ENCODE measurements at places on chromosomes 7 and 10.

GRCh38 chr10:14369906-14370305, 39.2 kb upstream of the FRMD4A start:
- no peak for DNase-seq

- peak; percentile 53 for DNase-seq
Measured at GRCh38 chr10:52621635-52622079, 150.9 kb downstream of the MBL2 start.

GRCh38 chr10:530717-531116, 158.8 kb downstream of the DIP2C start:
- no peak for DNase-seq

DNA sequence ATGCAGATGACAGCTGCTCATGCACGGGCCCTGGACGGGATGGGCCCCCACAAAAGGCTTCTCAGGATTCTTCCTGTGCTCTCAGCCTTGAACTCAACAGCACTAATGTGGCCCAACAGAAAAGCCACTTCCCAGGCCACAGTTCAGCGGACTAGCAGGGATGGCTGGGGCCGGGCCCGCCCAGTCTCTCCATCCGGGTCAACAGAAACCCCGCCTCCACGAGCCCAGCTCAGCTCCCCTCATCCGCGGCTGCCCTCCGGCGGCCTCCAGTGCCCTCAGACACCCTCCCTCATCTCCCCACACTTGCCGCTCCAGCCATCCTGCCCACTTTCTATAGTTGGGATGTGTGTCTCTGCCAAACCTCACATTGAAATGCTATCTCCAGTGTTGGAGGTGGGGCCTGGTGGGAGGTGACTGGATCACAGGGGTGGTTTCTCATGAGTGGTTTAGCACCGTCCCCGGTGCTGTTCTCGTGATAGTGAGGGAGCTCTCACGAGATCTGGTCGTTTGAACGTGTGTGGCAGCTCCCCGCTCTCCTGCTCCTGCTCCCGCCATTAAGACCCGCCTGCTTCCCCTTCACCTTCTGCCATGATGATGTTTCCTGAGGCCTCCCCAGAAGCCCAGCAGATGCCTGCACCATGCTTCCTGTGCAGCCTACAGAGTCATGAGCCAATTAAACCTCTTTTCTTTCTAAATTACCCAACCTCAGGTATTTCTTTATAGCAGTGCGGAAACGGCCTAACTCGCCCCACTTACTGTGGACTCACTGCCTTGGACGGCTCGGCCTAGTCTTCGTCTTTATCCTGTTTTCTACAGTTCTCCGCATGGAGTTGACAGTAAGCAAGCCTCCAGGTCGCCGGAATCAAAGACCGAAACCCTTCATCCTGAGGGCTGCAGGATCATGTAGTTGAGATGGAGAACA, 169.9 kb upstream of the RNF32 start:
- DNase-seq: no peak

GRCh38 chr7:29649028-29649716, 85.5 kb downstream of the PRR15 start:
- no peak for DNase-seq

- no peak for DNase-seq
Measured at GRCh38 chr7:25168145-25168544, 43.1 kb upstream of the CYCS start.

- peak; percentile 31 for DNase-seq
Measured at GRCh38 chr7:107201795-107202450, 33.1 kb downstream of the HBP1 start.

- peak; percentile 71 for DNase-seq
Measured at GRCh38 chr10:100333661-100334440, 3.8 kb upstream of the PKD2L1 start.

DNA sequence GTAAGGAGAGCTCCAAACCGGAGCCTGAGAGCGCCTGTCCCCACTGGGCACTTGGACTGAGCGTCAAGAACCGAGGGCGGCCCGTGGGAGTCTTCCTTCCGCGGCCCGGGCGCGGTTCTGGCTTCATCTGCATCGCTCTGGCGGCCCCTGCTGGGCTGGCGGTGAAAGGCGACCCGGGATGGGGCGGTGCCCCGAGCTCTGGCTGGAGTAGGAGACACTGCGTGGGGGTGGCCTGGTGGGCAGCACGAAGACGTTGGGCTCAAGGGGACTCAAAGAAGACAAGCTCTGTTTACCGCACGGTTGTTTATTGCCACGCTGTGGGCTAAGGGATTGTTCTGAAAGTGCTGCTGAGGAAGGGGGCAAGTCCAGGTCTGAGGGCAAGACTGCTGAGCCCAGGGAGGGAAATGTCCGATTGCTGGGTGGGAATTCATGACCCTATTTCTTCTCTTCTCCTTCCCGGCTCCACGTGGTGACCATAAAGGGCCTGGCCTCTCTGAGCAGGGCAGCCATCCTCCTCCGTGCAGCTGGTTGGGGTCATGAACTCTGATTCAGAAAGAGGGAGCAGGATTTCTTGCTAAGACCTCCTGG, 29.8 kb downstream of the PLAU start:
- DNase-seq: peak; percentile 68

GRCh38 chr7:157813741-157814661, 477.2 kb downstream of the DNAJB6 start:
- no peak for DNase-seq

DNA sequence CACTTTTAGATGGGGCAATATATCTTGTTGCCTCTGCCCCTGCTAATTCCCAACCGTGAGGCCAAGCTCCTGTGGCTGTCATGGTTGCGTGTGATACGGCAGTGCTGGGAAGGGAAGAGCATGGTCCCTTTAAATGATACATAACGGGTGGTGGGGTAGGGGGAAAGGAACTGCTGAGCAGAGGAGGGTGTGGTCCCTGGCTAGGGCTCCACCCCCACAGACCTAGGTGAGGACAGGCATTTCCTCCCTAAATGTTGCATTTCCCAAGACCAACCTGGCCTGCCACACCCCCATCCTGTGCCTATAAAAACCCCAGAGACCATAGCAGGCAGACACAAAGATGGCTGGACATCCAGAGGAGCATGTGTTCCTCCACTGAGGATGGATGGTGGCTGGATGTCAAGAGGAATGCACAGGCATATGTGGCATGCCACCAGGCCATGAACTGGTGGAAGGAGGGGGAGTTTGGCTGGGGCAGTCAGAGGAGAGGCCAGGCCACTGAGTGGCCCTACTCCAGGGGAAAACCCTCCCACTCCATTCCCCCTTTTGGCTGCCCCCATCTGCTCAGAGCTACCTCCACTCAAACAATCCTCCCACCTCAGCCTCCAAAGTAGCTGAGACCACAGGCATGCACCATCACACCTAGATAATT, 104.0 kb downstream of the PLXDC2 start:
- DNase-seq: no peak

- no peak for DNase-seq
Measured at GRCh38 chr10:132648072-132648850, 110.7 kb downstream of the INPP5A start.

DNA sequence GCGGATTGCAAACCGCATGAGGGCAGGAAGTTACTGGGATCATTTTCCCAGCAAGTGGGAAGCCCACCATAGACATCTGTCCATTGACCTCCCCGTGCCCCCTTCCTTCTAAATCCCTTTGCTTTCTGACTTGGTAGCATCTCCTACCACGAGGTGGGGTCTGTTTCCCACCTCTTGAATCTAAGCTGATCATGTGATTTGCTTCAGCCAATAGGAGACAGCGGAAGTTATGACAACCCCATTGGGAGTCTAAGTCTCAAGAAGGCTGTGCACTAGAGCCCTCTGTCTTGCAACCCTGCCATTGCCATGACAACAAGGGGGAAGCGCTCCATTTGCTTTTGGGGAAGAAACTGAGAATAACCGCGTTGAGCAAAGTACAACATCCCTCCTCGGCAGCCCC, 39.2 kb upstream of the CARD11 start:
- no peak for DNase-seq

GRCh38 chr10:110840225-110840922, 31.4 kb upstream of the PDCD4 start:
- DNase-seq: no peak

DNA sequence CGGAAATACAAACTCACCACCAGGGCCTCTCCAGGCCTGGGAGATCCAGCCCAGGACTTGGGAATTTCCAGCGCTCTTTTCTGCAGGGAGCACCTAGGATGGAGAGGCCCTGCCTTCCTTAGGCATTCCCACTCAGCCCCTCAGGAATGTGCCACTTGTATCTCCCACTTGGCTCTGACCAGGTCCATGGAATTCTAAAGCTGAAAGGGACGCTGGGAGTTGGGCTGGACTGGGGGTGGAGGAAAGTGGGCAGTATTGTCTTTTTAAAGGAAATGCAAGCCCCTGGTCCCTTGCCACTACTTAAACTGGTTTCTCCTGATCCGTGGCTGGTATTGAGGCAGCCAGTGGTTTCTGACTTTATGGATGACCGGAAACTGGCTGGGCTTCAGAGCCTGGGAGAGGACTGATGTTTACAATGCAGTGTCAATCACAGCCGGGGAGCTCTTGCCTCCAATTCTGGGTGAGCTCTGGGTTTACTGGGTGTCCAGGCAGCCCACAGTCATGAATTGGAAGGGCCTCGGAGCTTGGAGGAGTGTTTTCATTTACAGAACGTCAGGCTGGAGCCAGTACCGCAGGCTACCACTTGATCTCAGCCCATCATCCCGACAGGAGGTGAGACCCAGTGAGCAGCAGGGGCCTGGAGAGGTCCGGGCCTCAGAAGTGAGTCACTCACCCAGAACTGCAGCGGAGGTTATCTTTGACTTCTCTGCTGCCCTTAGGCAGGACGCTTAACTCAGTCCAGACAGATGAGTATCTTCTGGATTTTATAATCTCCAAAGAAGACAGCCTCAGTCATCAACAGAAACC, 27.3 kb downstream of the AGAP3 start:
- DNase-seq: peak; percentile 57

GRCh38 chr7:70744492-70744891, 387.5 kb upstream of the GALNT17 start:
- DNase-seq: no peak

DNA sequence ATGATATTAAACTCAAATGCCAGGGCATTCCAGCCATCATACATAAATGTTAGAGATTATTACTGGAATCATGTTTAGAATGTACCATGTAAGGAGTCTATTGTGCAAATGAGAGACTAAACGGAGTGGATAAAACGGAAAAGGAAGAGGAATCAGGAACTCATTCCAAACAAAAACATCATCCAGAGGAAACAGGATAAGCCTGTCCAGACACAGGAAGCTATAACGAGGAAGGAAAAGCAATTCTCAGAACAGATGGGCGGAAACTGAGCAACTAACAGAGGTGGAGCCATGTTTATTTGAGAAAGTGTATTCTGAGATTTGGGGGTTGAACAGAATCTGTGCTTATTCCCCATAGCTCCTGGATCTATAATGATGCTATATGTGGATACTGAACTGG, 52.3 kb upstream of the TRIM24 start:
- no peak for DNase-seq

DNA sequence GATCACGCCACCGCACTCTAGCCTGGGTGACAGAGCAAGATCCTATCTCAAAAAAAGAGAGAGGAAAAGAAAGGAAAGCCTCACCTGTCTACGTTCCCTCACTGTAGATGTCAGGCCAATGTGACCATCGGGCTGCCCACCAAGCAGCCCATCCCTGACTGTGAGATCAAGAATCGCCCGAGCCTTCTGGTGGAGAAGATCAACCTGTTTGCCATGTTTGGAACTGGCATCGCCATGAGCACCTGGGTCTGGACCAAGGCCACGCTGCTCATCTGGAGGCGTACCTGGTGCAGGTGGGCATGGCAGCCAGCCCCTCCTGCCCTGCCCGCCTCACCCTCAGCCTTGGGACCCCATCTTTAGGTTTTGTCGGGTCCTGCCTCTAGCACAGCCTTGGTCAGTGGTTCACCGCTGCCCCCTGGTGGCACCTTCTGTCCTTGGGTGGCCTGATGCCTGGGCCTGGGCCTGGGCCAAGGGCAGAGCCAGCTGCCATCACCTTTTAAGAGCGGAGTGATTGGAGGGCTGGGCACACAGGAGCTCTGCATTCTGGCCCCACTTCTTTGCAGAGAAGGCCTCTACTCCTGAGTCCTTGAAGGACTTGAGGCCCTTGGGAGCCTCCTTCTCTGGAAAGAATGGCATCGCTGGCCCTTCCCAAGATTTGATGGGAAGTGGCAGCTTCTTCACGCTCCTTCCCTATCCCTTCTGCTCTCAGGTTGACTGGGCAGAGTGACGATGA, 14.4 kb upstream of the AHCYL2 start:
- peak; percentile 54 for DNase-seq

GRCh38 chr10:23419655-23420329, 19.1 kb upstream of the OTUD1 start:
- DNase-seq: no peak

DNA sequence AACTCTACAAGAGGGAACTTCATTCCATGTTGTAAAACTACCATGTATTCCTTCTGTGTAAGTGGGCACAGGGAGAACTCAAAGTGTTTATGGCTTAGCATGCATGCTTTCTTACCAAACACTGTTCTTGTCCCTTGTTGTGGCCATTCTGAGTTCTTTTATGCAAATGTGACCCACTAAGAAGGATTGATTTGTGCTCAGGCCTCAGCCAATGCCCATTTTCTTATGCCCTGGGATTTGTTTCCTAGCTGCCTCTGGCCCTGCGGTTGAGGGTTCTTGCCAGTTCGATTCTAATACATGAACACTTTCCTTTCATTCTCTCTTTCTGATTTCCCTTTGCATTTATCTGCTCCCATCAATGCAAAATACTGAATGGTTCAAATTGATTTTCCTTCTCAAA, 316.7 kb downstream of the NRG3 start:
- no peak for DNase-seq

GRCh38 chr7:21352540-21353387, 75.1 kb upstream of the SP4 start:
- DNase-seq: no peak

- no peak for DNase-seq
Measured at GRCh38 chr7:100818366-100818765, 9.0 kb downstream of the EPHB4 start.

- DNase-seq: no peak
Measured at GRCh38 chr10:128901236-128901635, 565.8 kb upstream of the MGMT start.

DNA sequence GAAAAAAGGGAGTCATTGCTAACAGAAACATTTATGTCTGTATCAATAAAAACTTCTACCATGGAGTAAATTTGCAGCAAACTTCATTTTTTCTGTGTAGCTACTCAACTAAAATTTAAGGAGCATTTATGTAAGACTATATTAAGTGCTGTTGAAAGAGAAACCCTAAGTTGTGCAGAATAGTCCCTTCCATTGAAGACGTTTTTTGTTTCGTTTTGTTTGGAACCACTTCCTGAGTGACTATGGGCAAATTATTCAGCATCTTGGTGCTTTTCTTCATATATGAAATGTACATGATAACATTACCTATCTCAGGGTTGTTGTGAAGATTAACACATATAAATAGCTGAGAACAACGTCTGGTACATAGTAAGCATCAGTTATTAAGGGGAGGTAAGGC, 24.3 kb downstream of the SEM1 start:
- DNase-seq: no peak

GRCh38 chr7:98110249-98111022, 3.8 kb downstream of the LMTK2 start:
- no peak for DNase-seq

- peak; percentile 28 for DNase-seq
Measured at GRCh38 chr7:151311294-151311864, 30.2 kb upstream of the NUB1 start.

GRCh38 chr7:604001-604883, 84.6 kb upstream of the PDGFA start:
- DNase-seq: peak; percentile 10

GRCh38 chr7:149720372-149721083, 52.9 kb downstream of the ZNF467 start:
- peak; percentile 29 for DNase-seq

GRCh38 chr7:14637968-14638367, 264.6 kb downstream of the DGKB start:
- DNase-seq: peak; percentile 11

Measured in fibroblast of mammary gland (primary cell).